ENCODE measurements at places on chromosomes 2 and 18. TPM values are rescaled to one million over a fixed set of nuclear protein-coding genes. Genes with fewer than 3 reads are reported as not detected.

DNA sequence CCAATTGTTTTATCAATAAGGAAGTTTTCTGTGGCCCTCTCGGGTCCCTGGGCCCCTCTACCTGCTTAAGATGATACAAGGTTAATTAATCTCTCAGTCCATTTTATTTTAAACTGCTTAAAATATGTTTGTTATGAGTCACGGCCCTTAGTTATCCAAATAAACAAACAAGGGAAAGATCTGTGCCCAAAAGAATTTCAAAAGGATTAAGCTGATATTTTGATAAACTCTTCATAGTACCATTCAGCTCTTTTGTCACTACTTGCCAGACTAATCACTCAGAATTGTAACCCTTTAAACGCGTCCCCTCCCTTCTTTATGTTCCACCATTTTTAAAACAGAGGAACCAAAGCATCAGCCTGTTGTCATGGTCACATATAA lies 144.7 kb upstream of the STK17B start:
- no peak for DNase-seq

DNA sequence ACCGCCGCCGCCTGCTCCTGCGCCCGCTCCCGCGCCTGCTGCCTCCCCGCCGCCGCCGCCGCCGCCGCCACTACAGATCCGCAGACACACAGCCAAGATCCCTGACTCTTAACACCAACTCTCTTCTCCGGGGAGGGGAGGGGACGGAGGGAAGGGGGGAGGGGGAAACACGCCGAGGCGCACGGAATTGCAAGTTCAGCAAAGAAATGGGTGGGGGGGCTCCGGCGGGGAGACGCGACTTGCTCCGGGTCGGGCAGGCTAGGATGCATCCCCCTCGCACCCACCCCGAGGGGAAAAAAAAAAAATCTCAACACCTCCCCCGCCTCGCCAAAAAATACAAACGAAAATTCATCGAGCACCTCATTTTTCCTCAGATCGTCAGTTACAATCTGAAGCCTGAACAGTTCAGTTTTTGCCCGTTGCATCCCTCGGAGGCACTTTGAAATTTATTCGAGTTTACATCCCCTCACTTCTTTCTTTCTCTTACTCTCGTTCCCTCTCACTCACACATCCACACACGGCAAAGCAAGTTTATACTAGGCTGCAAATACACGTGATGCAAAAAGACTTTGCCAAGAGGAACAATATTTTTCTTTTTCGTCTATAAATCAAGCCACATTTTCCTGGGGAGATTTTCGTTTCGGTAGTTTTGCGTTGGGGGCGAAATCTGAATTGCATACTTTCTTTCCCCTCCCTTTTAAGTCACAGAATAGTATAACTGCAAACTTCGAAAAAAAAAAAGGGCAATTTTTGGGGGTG lies at the start of gene TCF4:
Gene TCF4, minus strand, starts transcription at position 82 of the 759 bp plus-strand sequence. CDS start 1,076 bp downstream, outside the sequence.
- DNase-seq: peak; percentile 65

DNA sequence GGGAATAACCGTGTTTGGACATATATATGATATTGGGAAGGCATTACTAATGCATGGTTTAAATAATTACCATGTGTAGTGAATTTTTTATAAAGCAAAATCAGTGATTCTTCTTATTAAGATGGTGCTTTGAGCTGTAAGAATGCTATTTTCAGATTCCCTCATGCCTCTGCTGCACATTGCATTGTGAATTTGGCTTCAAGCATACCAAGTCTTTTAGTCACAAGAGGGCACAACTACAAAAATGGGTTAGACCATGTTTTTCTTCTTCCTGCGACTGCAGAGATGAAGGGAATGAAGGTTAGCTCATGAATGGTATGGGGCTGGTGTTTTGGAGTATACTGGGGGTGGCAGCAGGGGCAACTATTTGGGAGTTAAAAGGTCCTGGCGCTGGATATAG lies 320.1 kb downstream of the SLC4A3 start:
- no peak for DNase-seq

- DNase-seq: no peak
These were observed 116.0 kb downstream of the ALPK2 start for GRCh38 chr18:58512648-58513588.

Gene FBLN7
- total RNA-seq: 1.6 TPM

- no peak for DNase-seq
These were observed 9.9 kb downstream of the FABP1 start for GRCh38 chr2:88117973-88118372.

Gene C1GALT1C1L
- total RNA-seq: 0.17 TPM

DNA sequence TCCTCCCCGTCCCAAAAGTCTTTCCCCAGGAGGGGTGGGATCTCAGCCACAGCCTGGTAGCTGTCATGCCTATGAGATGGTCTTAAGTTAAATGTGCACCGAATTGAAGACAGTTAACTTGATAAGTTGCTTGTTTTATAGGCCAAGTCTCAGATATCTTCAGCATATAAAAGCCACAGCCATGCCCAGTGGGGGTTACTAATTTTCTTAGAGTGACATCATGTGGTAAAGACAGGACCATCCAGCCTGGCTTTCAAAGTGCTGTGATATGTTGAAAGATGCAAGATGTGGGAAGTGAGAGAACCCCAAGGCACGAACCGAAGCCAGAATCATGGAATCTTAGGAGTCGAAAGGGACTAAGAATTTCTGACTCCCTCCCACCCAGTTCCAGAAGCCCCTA lies 42.1 kb upstream of the FAM124B start:
- DNase-seq: no peak

DNA sequence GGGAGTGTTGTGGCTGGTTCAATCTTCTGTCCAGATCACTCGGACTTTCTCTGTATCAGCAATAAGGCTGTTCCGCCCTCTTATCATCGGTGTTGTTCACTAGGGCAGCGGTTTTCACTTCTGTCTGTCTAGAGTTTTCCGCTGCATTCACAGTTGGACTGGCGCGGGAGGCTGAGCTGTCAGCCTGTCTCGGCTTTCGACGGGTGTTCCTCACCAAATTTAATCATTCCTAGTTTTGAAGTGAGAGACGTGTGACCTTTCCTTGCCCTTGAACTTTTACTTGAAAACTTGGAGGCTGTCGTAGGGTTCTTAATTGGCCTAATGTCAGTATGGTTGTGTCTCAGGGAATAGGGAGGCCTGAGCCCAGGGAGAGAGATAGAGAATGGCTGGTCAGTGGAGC lies 108.3 kb downstream of the NFATC1 start:
- no peak for DNase-seq
